ENCODE measurements at places on chromosomes 2 and 18. TPM values are rescaled to one million over a fixed set of nuclear protein-coding genes. Genes with fewer than 3 reads are reported as not detected.

Gene TGFA
- total RNA-seq: 3.0 TPM

Gene MBOAT2
- 19.2 TPM for total RNA-seq

Gene LHCGR
- 0.31 TPM for total RNA-seq

DNA sequence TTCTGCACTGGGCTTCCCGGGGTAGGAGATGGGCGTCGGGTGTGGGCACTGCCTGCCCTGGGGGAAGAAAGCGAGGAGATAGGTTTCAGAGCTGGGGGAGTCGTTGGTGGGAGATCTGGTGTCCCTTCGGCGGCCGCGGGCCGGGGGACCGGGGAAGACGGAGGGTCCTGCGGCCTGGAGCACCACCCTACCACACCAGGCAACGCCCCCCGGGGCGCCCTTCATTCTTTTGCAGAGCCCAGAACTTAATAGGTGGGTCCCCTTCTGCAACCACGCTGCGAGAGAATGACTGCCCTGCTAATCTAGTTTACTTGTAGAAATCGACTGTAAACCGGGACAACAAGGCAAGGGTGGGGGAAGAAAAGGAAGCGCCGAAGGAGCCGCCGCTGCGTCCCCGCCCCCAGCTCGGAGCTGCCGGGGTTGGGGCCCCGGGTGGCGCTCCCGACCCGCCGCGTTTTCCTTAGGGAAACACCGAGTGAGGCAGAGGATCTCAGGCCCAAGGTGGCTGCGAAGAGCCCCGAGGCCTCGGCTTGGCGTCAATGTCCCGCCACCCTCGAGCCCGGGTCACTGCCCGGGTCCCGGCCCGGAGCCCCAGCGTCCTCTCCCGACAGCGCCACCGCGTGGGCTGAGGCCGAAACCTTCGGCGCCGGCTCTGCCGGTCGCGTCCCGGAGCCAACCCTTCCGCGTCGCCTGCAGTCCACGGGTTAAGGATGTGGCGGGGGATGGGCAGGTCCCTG, 5.4 kb upstream of the SATB2 start:
- peak; percentile 87 for DNase-seq

DNA sequence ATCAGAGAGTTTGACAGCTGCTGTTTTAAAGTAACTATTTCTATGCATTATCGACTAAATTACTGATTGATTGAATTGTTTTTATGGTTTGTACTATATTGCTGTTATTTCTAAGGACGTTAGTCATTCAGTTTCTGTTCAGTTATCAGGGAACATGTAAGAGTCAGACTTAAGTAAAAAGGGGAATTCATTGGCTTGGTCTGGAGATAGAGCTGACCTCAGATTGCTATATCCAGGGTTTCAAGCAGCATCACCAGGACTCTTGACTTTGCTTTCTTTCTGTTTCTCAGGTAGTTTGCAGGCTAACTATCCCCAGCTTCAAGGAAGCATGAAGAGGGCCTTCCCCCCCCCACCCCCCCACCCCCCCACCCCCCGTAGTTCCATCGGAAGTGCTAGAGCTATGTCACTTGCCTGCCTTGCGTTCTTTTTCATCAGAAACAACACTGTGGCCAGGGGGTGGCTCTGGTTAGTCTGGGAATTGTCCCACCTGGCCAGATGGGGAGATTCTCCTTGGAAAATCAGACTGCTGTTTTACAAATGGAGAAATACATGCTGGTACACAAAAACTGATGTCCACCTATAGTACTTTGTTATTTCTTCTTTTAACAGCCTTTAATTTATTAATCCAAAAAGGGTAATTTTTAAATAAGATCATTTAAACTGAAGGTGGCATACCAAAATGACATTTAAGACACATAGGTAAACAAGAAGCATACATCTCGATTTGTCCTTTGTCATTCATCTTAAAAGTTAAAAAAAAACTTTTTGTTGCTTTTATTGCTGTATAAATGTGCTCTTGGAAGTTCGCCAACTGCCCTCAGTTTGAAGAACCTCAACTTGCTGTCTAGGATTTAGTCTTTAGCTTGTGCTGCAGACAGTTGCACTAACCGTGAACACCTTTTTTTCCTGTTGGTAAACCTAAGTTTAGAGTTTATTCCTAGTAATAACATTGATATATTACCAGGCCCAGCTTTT, 9.4 kb downstream of the SMAD4 start:
- peak; percentile 30 for DNase-seq

GRCh38 chr2:181138816-181139215, 158.4 kb downstream of the UBE2E3 start:
- DNase-seq: no peak

DNA sequence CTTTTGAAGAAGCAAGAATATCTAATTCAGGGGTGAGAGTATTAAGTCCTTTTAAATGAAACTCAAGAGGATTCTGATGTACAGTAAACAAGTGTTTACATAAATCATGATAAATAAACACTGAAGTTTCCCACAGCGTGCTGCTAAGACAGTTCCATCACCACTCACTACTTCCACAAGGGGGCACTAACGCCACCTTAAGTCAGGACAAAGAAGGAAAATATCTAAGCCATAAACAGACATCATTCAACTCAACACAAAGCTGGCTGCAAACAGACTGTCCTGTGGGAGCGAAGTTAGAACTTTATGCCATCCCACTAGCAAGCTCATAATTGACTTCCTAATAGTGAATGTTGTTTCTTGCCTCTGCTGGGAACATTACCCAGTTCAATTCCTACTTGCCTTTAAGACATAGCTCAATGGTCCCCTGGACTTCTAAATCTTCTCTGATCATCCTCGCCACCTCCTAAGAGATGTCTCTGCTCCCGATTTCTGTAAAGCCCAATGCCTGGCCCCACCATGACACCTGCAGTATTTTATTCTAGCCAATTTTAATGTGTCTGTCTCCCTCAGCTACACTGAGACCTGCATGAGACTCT, 36.5 kb downstream of the MRPL44 start:
- DNase-seq: peak; percentile 64

DNA sequence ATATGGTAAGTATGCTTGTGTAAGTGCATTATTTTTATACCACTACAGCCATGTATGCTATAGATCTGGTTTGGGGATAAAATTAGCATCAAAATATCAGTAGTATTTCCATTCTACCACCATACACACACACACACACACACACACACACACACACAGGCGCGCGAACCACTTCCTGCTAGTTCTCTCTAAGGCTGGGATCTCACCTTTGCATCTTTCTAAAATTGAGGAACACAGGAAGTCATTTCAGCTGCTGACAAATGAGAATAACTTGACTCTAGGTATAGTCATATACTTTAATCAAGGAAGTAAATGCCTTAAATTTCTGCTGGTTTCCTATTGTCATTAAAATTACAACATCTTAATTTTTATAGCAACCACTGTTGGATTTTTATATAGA, 72.5 kb downstream of the RBM43 start:
- DNase-seq: no peak
